Stimulated activated CD4-positive, alpha-beta T cell treated with anti-CD3 and anti-CD28 coated beads, Interleukin-2, amount 100 ng/mL, for 24 hours (primary cell): ENCODE measurements at places on chromosomes 1 and 21.

DNA sequence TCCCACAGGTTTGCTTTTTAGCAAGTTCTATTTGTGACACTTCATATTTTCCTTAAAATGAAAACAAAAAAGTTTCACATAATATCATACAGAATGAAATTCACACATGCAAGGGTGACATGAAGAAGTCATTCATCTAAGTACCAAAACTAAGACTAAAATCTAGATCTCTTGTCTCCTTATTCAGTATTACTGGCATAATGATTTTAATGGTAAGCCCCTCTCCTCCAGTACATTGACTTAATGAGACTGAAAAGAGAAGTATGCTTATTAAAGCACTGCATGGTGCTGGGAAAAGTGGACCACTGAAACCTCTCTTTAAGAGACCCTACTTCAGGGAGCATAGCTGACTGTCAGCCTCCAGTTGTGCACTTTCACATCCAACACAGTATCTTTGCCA is 99.5 kb downstream of the NEGR1 start:
- no peak for DNase-seq

GRCh38 chr1:115475901-115476300 is 137.9 kb upstream of the NGF start:
- DNase-seq: no peak

DNA sequence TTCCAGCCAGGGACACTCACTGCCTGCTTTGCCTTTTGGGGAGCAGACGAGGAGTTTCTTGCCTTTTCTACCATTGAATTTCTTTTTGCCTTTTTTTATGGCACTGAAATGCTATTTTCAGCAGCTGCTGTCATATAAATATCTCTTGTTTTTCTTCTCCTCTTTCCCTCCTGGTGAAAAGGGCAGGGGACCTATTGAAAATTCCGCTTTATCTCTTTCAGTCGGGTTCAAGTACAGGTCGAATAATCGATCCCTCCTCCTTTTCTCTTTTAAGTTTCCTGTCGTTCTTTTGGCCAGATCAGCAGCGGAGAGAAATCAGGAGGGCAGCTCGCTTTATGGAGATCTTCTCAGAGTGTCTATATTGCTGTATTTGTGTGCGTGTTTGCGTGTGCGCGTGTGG is 67.4 kb upstream of the CASZ1 start:
- no peak for DNase-seq

- DNase-seq: no peak
Observed at GRCh38 chr1:61226791-61227567, 144.6 kb downstream of the NFIA start.

- no peak for DNase-seq
Observed at GRCh38 chr1:22228505-22228911, 85.6 kb upstream of the WNT4 start.
